Activated CD8-positive, alpha-beta memory T cell treated with anti-CD3 and anti-CD28 coated beads, Interleukin-2, amount 50 U/mL, for 4 hours (primary cell): ENCODE measurements at places on chromosomes 5 and 9.

GRCh38 chr5:31036411-31036810, 157.1 kb upstream of the CDH6 start:
- no peak for DNase-seq

GRCh38 chr5:85077581-85077980, 692.9 kb upstream of the EDIL3 start:
- DNase-seq: no peak

GRCh38 chr5:149045089-149045460, 17.8 kb downstream of the SH3TC2 start:
- no peak for DNase-seq

DNA sequence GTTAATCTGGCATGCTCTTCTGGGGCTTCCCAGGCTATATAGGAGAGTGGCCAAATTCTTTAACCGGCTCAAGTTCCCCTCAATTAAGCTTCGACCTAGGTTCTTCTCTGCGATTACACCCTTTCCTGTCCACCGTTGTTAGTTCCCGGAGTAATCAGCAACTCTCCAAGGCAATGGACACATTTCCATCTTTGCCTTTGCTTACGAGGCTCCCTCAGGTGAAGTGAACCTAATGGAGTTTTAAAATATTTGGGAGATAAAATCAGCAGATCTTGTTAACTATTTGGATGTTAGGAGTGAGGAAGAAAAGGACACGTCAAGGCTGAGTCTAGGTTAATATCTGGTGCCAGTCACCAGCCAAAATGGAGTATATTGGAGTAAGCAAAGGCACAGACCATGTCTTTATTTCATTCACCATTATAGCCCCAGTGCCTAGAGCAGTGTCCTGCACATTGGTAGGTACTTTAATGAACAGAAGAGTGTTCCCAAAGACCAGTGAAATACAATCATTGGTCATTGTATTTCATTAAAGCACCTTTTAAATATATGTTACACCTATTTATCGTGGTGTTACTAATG, 515 bp downstream of the UTP15 start:
- DNase-seq: no peak

DNA sequence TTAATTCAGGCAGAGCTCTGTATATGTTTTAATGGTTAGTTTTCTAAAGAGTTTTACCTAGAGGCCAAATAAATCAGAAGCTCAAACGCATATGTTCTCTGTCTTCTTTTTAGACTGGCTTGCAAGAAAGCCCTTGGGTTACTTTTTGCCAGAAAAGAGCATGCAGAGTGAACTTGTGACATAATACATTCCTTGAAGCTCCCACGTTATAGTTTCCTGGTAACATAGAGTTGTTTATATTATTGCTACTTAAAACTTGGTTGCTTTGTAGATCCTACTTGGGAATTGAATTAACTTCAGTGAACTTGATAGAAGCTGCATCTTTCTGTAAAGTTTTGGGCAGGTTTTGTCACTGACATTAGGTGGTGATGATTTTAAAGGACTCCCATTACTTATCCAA, 102.9 kb downstream of the C9orf152 start:
- no peak for DNase-seq

GRCh38 chr9:135561391-135562234, at the start of gene PAEP:
Gene PAEP, plus strand, starts transcription at chr9:135561756.
- no peak for DNase-seq

GRCh38 chr5:150523472-150524350, 15.8 kb downstream of the NDST1 start:
- DNase-seq: no peak

DNA sequence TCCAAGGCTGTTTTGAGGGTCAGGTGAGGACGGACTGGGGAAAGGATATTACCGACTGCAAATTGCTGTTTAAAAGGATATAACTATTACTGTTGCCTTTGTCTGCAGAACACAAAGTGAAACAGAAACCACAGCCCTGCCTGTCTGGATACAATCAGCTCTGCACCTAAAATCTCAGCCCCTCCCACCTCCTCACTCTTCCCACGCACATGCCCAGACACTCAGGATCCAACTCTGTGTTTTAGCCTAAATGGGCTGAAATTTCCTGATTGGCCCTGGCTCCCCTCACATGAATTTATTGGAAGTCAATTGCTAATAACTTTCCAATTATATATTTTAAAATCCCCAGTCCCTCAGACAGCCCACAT, 176.3 kb upstream of the PPP1R26 start:
- no peak for DNase-seq

GRCh38 chr9:120358877-120359276, 221.1 kb downstream of the CDK5RAP2 start:
- no peak for DNase-seq

DNA sequence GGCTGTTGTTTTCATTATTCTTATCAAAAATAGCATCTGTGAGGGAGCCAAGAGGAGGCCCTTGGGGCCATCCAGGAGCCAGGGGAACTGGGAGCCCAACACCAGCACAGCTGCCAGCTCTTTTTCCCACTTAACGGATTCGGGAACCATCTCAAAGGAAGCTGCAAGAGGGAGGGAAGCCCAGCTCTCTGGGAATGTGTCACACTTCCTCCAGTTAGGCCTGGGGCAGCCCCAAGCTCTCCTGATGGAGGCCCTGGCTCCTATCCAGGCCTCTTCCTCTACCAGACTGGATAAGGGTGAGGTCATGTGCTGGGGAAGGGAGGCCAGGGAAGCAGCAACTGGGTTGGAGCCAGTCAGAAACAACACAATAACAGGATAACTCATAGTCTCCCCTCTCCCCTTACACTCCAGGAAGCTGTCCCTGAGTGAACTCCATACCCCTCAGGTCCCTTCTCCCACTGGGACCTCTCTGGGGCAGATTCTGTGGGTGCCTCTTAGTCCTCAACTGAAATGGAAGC, 12.7 kb downstream of the CSF2 start:
- DNase-seq: no peak

- DNase-seq: no peak
Measured at GRCh38 chr5:172065431-172066065, 59.1 kb upstream of the FBXW11 start.
